ENCODE measurements at places on chromosomes 6 and 20.

- DNase-seq: no peak
Observed at GRCh38 chr6:133683308-133683580, 205.7 kb upstream of the TCF21 start.

- no peak for DNase-seq
Observed at GRCh38 chr6:131065112-131065823, 2.2 kb upstream of the EPB41L2 start.

DNA sequence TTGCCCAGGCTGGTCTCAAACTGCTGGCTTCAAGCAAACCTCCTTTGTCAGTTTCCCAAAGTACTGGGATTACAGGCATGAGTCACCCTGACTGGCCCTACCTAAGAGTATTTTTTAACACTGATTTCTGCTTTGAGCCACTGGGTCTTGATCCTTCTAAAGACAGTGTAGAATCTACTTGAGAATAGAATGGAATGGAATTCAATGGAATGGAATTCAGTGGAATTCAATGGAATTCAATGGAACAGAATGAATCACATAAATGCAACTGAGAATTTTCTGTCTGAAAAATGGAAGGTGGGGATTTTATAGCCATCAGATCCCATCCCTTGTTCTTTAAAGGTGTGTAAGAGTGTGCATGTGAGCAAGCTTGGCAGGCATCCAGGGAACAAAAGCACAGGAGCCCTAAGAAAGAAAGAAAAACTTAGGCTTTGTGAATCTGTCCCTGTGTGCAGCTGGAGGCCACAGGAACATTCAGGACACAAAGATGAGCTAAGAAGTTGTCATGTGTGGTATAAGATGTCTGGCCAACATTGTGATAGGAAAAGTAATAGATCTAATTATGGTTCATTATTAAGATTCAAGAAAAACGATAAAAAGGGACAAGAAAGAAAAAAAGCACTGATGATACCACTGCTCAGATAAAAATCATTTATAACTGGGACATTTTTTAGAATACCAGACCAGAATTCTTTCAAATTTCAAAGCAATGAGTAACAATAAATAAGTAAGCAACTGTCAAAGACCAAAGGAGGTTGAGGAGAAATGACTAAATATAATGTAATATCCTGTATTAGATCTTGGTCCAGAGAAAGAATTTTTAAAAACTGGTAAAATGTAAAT, 681.0 kb upstream of the GJE1 start:
- DNase-seq: no peak

DNA sequence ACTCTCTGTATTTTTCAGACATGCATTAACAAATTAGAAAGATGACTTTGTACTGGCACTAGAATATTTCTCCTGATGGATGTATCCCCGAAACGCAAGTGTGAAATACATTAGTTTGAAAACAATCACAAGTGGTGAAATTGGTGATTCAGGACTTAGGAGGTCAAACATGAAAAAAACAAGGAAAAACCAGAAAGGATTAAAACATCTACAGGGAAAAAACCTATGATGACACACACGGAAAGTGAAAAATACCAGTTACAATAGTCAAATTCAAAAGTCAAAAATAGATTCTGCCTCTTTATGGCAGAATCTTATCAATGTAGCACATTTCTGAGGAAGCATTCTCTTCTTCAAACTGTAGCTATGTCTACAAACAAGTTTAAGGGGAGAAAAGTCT, 129.0 kb upstream of the SGK1 start:
- DNase-seq: no peak

DNA sequence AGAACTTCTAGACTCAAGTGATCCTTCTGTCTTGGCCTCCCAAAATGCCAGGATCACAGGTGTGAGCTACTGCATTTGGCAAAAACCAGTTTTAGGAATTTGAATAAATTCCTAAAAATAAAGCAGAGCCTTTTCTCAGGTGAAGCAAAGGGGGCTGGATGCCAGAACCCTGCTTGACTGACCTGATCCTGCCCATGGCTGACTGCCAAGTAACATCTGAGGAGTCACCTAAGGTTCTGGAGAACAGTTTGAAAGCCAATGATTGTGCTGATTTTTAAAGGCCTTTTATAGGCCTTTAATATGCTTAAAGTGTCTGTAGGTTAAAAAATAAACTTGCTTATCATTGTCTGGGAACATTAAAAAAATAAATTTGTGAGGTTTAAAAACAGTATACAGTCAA, 14.1 kb upstream of the ZSCAN12 start:
- DNase-seq: no peak

GRCh38 chr6:169291646-169292337, 38.1 kb upstream of the THBS2 start:
- DNase-seq: no peak

DNA sequence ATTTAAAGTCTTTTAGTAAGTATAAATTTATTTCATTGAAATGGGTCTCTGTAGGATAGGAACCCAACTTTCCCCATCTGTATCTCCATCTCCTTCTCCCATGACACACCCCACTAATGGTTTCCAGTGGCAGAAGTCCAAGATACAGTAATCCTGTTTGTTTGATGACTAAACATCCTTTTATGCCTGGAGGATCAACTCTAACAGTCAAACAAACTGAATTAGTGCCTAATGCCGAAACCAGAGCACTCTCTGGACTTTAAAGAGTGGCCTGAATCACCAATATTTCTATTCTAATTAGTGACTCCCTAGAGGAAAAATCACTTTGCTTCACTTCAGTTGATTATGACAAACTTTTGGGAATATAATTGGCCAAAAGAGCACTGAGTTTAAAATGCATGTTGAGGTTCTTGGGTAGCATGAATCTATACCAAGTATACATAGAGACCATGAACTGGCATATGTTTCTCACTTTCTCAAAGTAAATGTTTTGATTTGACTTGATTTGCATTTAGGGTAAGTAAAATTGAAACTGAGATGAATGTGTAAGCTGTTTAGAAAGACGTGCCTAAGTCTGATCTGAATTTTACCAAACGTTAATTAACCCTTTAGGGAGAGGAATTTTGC, 776.4 kb upstream of the NRSN1 start:
- DNase-seq: peak; percentile 90

DNA sequence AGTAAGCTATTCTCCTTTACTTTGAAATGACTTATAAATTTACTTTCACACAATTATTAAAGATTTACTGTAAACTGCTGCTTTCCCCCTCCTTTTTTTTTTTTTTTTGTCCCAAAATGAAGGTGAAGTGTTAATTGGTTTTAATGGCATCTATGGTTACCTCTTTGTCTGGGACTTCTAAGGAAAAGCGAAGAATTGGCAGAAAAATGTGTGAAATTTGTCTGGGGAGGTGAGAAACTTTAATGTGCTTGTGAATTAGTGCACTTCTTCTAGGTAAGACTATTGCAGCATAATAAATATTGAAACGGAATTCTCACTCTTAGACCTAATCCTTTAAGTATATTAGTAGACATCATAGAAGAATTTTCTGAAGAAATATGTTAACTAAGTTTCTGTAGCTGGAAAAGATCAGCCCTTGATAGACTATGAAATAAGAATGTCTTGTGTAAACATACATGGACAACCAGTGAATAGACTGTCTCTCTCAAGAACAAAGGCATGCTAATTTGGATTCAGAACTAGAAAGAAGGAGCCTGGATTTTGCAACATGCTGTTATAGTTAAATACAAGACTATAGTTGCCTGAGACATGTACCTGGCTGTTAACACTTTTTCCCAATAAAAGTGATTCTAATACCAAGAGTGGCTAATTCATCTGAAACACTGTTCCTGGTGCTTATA, 23.9 kb downstream of the FLRT3 start:
- DNase-seq: no peak

- no peak for DNase-seq
Observed at GRCh38 chr6:152696522-152696921, 1.2 kb upstream of the MYCT1 start.

- no peak for DNase-seq
Observed at GRCh38 chr6:18962361-18962905, 575.3 kb downstream of the RNF144B start.

- DNase-seq: no peak
Observed at GRCh38 chr6:139254196-139254595, 37.6 kb downstream of the TXLNB start.

DNA sequence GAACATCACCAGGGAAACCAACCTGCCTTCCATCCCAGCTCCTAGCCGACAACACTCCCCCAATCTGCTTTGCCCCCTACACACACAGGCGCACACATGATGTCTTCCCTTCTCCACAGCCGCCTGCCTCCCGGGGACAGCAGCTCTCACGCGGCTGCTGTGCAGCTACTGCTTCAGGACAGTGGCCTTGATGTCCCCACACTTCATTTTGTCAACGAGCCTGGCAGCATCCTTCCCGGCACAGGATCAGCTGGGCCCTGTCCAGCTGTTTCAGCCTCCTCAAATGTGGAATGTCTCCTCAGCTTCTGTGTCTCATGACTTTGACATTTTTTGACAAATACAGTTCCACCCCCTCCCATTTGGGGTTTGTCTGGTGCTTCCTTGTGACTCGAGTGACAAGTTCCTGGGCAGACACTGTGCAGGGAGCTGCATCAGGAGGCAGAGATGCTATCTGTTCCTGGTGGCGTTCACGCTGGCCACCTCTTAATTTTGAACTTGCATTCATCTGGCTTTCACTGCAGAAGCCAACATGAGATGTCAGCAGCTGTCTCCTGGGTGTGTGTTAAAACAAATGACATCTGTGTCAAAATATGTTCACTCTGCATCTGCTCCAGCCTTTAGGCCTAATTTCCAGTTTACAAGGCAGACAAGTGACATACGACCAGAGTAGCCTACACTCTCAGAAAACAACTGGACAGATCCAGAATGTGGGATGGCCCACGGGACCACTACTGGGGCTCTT, 57.2 kb downstream of the GINS1 start:
- no peak for DNase-seq

GRCh38 chr20:10090588-10091166, 55.9 kb downstream of the ANKEF1 start:
- DNase-seq: peak; percentile 66

DNA sequence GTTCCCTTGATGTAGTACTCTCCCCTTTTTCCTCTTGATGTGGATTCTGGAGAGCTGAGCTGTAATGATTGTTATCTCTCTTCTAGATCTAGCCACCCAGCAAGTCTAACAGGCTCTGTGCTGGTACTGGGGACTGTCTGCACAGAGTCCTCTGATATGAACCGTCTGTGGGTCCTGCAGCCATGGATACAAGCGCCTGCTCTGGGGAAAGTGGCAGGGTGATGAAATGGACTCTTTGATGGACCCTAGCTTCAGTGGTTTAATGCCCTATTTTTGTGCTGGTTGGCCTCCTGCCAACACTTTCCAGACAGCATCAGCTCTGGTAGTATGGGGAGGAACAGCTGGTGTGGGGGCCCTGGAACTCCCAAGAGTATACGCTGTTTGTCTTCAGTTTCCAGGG, 216.3 kb downstream of the ADGRG6 start:
- peak; percentile 7 for DNase-seq
